ENCODE measurements at places on chromosomes 5 and 9.

- DNase-seq = no peak
Observed at GRCh38 chr9:135664266-135664665, 1.2 kb downstream of the LCN9 start.

- no peak for DNase-seq
Observed at GRCh38 chr9:94993160-94993820, 266.8 kb downstream of the AOPEP start.

DNA sequence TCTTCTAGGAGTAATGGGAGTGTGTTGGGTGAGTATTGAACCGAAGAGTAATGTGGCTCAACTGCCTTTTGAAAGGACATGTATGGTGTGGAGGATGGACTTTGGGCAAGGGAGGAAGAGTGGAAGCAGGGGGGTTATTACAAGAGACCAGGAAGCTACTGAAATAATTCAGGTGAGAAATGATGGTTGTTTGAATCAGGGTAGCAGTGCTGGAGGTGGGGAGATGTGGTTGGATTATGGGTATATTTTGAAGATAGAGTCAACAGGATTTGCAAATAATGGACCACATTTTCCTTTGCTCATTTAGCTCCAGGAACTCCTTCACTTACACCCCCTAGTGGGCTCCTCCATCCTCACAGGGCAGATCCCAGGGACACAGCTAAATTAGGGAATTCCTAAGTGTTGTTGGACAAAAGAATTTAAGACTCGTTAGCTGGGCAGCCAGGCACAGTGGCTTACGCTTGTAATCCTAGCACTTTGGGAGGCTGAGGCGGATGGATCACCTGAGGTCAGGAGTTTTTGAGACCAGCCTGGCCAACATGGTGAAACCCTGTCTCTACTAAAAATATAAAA, 1.2 kb upstream of the SLC4A9 start:
- DNase-seq = no peak

GRCh38 chr9:89929673-89930480, 325.1 kb downstream of the GADD45G start:
- no peak for DNase-seq

- DNase-seq = no peak
Observed at GRCh38 chr9:683509-684021, 157.9 kb upstream of the DMRT1 start.

Data from activated CD4-positive, alpha-beta T cell treated with anti-CD3 and anti-CD28 coated beads, Interleukin-2, amount 10 ng/mL, durations not matched to agents 7 days and 5 days (primary cell).